Mesothelial cell of epicardium (in vitro differentiated cells): ENCODE measurements at places on chromosomes 3 and 15.

DNA sequence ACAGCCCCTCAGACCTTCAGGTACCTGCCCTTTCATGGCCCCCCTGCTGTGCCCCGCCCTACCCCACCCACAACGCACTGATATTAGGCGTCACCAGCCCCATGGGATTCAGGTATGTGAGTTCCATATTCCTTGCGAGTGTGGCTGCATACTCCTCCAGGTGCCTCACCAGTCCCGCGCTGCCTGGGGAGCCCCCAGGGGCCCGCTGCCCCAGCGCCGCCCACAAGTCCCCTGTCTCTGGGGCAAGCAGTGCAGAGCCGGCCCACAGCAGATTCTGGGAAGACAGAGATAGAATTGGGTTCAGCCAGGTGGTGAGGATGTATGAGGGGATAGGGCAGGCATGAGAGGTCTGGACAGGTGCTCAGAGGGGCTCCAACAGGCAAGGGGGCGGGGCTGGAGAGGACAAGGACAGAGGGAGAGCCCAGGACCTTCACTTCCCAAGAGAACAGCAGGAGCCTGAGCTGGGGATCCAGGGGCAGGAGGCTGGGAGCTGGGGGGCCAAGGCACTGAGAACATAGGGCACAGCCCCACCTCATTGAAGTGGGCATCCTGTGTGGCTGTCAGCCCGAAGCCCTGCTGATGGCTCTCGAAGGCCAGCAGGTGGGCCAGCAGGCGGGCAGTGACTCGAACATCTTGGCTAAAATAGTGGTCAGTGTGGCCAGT lies 13.1 kb upstream of the SLC26A6 start:
- no peak for DNase-seq

DNA sequence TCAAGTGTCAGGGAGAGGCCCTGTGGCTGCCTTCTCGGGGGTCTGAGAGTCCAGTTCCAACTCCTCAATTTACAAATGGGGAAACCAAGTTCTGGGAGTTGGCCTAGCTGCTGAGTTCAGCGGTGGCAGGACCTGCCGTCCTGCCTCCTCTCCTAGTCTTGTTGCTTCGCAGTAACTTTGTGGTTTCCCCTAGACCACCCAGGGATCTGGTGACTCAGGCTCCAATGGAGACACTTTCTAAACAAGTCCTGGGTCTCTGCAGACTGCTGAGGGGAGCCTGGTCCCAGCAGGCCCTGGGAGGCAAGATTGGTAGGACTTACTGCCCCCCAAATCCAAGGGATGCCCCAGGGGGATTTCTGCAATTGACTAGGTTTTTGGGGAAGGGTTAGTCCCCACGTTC lies 83.6 kb downstream of the SMAD6 start:
- DNase-seq = no peak

- no peak for DNase-seq
Observed at GRCh38 chr3:62149962-62150361, 223.4 kb downstream of the FEZF2 start.

DNA sequence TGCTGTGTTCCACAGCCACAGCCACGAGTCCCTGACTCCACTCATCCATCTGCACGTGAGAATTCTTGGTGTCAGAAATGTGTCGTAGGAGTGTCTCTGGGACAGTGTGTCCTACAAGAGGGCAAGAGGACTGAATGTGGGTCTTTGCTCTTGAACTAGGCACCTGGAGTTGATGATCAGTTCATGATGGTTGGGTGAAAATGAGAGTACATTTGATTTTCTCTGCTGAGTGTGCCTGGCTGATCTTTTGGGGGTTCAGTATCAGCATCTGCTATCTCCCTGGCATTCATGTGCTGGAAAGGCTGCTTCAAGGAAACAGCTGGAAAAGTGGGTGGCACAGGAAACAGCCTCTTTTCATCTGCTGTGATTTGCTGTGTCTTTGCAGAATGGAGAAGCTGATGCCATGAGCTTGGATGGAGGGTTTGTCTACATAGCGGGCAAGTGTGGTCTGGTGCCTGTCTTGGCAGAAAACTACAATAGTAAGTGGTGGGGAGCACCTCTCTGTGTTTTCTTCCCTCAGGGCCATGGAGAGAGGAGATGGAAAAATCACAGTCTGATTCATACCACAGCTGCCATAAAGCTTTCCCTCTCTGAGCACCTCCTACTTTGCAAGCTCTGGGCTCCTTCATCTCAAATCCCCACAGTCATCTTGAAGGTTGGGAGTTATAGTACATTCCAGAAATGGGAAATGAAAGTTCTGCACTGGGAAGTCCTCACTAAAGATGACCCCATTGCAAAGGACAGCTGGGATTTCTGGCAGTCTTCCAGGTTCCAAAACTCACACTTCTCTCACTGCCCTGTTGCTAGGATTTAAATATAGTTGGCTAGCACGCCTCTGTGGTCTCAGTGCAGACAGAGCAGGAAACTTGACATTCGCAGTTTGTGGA lies 17.8 kb downstream of the TF start:
- DNase-seq = no peak

- peak; percentile 71 for DNase-seq
Observed at GRCh38 chr3:49802719-49803464, at the start of gene INKA1. Gene INKA1, plus strand, starts transcription at chr3:49803261. Its CDS starts 132 bp downstream, at chr3:49803393.
